ENCODE measurements at places on chromosomes 12 and 14.

- no peak for DNase-seq
Observed at GRCh38 chr14:95097385-95097784, 59.9 kb downstream of the DICER1 start.

- no peak for DNase-seq
Observed at GRCh38 chr12:115870021-115870420, 407.5 kb downstream of the MED13L start.

DNA sequence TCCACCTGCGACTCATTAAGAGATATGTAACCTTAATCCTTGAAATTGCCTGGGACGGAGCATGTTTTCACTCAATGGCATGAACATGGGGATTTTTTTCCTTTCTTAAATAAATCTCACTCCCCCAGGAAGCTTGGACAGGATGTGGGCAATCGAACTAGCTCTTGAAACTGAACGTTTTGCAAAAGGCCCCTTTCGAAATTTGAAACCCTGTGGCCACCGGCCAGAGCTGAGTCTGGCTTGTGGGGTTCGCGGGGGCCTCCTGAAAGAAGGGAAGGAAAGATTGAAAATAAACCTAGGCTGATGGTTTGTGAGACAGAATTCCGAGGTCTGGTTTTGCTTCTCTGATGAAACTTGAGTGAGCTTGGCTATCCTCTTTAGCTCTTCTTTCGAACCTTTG is 101.4 kb upstream of the RTL1 start:
- DNase-seq: no peak

- no peak for DNase-seq
Observed at GRCh38 chr12:119072440-119072839, 91.1 kb downstream of the SRRM4 start.

DNA sequence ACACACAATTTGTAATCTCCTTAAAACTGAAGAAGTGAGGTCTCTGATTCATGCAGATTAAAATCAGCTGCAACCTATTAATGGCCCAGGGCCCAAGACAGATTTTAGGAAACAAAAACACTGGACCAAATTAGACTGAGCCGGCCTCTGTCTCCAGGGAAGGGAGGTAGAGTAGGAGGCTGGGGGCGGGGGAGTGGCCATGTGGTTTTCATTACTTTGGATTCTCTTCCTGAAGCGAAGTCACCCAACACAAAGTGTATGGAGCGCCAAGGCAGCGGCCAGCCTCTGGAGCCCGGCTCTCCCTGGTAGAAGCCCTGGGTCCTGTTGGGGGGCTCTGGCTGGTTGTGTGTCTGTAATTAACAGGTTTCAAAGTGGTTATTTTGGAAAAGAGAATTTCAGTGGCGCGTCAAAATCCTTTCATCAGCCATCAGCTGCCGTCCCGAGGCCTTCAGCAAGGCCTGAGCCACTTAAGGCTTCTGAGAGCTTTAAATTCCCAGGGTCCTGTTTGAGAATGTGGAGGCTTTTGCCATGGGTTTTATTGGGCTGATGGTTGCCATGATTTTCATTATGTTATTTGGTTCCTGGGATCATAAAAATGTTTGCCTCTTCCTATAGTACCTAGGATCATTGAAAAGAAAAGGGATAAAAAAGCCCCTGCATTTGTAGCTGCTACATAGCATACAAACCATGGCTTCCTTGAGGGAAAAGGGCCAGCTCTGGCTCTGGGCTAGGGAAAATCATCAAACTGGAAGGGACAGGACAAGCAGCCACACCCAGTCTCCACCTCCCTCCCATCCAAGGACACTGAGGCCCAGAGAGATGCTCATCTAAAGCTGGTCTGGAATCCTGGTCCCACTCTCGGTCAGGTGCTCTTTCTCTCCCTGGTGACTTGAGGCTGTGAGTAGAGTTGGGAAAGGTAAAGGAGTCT is 282.4 kb downstream of the ZFP36L1 start:
- DNase-seq: no peak

DNA sequence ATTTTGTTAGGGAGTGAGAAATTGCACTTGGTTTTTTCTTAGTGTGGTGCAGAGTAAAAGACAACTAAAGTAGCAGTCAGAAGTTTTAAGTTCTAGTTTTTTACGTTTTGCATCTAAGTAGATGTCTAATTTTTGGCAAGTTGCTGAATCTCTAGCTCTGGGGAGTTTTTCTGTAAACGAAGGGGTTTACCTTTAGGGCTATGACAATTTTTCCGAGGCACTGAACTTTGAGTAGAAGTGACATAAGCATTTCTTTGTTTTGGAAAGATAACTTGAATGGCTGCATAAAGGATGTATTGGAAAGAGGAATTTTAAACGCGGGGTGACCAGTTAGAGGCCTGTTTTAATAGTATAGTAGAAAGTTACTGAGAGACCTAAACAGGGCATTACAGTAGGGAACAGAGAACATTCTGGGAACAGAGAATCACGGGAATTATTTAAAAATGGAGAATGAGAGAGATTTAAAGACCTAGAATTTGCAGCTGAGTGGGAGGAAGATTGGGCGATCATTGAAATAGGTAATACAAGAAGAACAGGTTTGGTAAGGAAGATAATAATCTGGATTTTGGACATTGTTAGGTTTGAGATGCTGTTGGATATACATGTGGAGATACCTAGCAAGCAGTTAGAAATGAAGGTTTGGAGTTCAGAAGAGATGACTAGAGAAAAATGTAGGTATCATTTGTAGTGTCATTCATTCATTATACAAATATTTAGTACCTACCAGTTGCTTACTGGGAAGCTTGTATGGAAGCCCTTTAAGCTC is 1.2 kb downstream of the ZNF410 start:
- no peak for DNase-seq

DNA sequence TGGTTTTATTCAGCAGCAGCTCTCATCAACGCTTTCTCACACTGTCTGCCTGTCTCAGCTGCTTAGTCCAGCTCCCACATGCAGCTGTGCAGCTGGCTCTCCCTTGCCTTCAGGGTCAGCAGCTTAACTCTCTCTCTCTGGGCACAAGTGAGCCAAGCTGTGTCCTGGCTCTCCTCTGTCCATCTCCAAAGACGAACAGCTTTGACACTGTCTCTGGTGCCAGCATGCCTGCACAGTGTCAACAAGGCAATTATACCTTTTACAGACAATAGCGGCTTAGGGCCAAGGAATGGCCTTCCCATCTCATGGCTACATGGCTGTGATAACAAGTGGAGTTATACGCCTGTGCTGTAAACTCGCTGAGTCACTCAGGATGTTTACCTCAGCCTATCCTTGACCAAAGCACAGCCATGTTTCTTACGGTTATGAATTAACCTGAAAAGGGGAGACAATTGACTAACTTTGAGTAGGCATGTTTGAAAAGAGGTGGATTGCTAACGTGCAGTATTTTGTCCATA is 38.4 kb upstream of the MANSC4 start:
- DNase-seq: no peak

- no peak for DNase-seq
Observed at GRCh38 chr14:24432259-24433131, 2.7 kb downstream of the KHNYN start.

- DNase-seq: no peak
Observed at GRCh38 chr12:32671930-32672780, 6.9 kb upstream of the DNM1L start.

- DNase-seq: no peak
Observed at GRCh38 chr12:754473-754820, 2.1 kb downstream of the WNK1 start.

GRCh38 chr12:47602325-47602724 is 103.5 kb downstream of the RPAP3 start:
- no peak for DNase-seq

DNA sequence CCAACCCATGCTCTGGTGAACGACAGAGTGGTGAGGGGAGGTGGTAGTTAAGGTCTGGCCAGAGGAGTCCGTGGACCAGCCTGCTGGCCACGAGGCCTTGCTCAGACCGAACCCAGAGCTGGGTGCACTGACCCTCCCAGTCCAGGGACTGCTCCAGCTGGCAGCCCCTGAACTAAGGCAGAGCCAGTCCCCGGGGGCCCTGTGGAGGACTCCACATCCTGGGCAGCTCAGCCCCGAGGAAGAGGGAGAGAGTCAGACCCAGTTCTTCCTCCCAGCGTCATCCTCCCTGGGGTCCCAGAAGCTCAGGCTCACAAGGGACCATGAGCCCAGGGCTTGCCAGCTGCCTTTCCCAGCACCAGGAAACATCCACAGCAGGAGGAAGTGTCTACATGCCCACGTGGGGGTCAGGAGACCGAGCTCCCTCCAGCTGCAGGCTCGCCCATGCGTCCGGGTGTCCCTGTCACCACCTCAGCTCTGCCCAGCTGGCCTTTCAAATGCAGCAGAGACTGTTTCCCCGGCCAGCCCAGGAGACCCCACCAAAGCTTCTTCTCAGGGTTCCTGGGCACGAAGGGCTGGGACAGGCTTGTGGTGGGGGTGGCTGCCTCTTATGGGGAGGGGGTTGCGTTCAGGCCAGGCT is 194.4 kb downstream of the KIF26A start:
- no peak for DNase-seq

All from stimulated activated CD8-positive, alpha-beta memory T cell treated with anti-CD3 and anti-CD28 coated beads, Interleukin-15, amount 100 ng/mL, for 24 hours (primary cell).